ENCODE measurements at places on chromosomes 4 and X.

DNA sequence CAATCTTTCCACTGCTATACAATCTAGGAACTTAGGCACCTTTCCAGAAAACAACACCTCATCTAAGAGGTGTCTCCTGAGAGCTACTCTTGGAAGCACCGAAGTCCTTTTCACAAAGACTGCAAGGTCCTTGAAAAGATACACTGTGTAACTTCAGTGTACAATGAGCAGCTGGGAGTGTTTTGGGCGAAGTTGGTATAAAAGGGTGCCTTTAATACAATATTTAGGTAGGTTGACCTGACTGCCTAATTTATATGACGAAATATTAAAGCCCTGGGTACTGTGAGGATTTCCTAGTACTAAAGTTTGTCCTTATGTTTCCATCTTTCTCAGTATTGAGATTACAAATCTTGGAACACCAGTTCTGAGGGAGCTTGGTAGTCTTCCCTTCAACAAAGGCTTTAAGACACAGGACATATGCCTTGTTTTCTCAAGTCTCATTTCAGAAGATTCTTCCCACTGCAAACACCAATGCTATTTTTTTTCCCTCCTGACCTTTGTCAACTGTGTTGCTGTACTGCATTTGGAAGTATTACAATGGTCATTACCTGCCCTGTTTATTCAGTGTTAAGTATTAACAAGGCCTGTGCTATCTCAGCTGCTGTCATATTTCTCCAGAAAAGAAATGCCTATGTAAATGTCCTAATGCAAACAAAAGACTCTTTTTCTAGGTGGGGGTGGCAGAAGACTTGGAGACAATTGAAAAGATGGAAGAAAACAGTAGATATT lies 134.2 kb downstream of the MAML3 start:
- DNase-seq, result no peak

- no peak for DNase-seq
Observed at GRCh38 chr4:70000711-70001110, 4.9 kb downstream of the STATH start.

GRCh38 chr4:79141530-79141929 lies 184.3 kb downstream of the NAA11 start:
- no peak for DNase-seq

DNA sequence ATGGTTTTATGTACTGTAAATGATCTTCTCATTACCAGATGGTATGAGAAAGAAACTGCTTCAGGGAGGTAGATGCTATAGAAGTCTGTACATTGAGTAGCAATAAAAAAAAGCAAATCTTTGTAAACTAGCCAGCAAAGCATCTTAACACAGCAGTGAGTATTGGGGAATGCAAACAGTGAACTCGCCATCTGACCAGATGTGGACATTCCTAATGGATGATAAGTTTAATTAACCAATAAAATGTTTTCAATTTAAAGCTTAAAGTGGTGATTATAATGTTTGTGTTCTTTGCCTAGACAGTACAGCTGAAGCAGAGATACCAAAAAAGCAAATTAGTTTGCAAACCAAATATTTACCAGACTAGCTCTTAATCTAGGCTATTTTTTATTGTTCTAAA lies 1144.2 kb downstream of the FAT4 start:
- DNase-seq, result no peak

DNA sequence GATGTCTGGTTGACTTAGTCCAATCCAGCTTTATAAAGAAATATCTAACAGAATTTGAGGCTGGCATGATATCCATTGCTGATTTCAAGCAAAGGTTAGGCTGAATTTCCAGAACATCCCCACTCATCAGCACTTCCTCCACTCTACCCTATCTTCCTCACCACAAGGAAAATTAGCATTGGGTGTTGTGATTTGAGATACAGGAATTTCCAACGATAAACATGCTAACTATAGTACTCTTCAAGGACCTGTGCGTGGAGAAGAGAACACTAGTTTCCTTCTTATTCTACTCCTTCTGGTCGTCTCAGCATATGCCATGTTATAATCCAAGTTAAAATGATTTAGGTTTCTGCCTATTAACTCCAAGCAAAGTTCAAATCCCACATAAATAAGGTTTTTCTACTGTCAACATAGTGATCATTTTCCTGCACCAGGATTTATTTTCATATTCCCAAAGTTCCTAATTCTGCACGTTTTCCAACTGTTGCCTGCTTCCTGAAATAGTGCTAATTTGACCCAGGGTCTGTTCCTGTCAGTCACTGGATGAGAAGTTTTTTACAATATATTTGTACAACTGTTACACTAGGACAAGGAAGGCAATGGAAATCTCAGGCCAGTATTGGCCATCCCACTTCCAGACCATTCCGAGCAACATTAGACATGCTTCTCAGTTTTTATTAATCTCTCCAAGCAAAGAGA lies 177.6 kb upstream of the EDNRA start:
- no peak for DNase-seq

- no peak for DNase-seq
Observed at GRCh38 chr4:140353786-140354185, 19.7 kb upstream of the SCOC start.

DNA sequence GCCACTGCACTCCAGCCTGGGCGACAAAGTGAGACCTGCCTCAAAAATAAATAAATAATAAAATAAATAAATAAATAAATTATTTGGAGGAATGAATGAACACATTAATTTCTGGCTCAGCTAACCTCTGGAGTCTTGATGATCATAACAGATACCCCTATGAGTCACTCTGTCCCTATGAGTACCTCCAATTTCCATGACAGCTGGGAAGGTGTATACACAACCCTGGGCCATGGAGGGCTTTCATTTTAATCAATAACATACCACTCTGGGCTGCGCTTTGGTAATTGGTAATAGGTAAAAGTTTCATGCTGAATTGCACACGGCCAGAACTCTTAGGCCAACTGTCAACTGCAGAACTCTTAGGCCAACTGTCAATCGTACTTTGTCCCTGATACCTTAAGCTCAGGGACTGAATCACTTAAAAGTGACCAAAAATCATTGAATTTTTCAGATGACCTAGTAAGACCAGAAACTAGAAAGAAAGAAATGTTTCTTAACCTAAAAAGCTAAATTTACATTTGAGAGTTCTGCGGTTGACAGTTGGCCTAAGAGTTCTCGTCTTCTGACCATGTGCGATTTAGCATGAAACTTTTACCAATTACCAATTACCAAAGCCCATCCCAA lies 112.4 kb downstream of the ATP11C start:
- DNase-seq, result no peak

DNA sequence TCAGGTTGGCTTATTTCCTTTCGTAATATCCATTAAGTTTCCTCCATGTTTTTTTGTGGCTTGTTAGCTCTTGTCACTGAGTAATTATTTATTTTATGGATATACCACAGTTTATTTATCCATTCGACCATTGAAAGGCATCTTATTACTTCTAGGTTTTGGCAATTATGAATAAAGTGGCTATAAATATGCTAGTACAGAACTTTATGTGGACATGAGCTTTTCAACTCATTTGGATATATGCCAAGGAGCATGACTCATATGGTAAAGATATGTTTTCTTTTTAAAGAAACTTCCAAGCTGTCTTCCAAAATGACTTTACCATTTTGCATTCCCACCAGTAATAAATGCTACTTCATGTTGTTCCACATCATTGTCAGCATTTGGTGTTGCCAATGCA lies 803.6 kb downstream of the GLUD2 start:
- DNase-seq, result no peak

- no peak for DNase-seq
Observed at GRCh38 chrX:47501226-47502074, 18.4 kb upstream of the ZNF41 start.

DNA sequence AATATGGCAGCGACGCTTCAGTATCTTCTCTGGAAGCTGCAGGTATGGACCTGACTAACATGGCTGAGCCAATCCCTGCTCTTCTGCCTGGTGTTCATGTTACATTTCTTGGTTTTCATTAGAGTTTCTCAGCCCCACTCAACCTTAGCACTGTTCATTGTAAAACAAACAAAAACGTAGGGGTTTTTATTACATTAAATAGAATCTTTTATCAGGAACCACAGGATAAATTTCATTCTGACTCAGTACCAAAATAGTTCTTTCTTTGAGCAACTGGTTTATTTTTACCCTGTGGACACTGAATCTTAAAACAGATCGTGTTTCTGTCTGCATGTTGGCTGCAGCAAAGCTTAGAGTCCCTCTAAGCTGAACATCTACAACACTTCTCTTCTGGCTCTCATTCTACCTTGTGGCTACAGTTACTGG lies 27.1 kb downstream of the FHIP1A start:
- DNase-seq, result no peak

- DNase-seq, result no peak
Observed at GRCh38 chr4:67869580-67870190, 14.1 kb downstream of the TMPRSS11D start.

GRCh38 chrX:104742355-104742754 lies 176.4 kb downstream of the IL1RAPL2 start:
- DNase-seq, result no peak

DNA sequence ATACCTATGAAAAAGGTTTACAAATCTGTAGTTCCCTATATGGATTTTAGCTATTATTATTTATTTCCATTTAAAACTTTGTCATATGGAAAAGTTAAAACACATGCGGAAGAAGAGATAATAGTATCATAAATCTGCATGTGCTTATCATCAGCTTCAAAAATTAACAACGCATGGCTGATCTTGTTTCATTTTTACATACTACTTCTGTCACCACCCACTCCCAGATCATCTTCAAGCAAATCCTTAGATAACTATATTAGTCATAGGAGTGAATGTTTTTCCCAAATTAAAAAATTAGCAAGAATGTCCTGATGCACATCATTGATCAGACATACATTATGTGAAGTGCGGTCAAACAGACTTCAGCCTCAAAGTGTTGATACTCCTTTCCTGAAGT lies 24.6 kb upstream of the MOB1B start:
- no peak for DNase-seq

DNA sequence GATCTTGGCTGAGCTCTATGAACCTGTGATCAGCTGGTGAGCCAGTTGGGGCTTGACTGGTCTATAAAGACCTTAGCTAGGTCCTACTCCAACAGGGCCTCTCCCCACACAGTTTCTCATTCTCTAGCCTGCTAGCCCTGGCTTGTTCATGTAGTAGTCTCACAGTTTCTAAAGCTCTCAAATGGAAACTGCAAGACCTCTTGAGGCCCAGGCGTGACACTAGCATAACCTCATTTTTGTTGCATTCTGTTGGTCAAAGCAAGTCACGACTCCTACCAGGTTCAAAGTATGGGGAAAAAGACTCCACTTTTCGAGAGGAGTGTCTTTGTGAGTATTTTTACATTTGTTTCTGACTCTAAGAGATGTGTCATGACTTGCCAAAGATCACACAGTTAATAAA lies 50.9 kb downstream of the CEP44 start:
- DNase-seq, result no peak

- DNase-seq, result no peak
Observed at GRCh38 chr4:77496457-77496856, 109.2 kb upstream of the CXCL13 start.

GRCh38 chrX:122586831-122587230 lies 597.2 kb upstream of the GRIA3 start:
- no peak for DNase-seq

GRCh38 chr4:147590249-147590920 lies 26.8 kb upstream of the TMEM184C start:
- DNase-seq, result peak; percentile 7

- no peak for DNase-seq
Observed at GRCh38 chr4:111573386-111573785, 571.9 kb upstream of the FAM241A start.

DNA sequence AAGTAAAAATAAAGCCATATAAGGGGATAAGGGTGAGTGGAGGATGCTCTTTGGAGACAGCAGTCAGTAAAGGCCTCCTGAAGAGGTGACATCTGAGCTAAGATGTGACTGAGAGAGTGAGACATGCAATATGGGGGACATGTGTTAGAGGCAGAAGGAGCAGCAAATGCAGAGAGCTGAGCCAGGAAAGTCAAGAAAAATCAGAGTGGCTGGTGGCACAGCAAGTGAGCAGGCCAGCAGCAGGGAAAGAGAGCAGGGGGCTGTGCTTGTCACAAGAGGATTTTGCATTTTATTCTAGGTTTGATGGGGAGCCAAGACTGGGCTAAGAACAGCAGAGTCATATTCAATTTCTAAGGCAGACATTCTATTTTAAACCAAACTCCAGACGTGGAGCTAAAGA lies 394.5 kb downstream of the KCNIP4 start:
- DNase-seq, result no peak

GRCh38 chrX:153638041-153638371 lies 9.0 kb upstream of the DUSP9 start:
- DNase-seq, result no peak

DNA sequence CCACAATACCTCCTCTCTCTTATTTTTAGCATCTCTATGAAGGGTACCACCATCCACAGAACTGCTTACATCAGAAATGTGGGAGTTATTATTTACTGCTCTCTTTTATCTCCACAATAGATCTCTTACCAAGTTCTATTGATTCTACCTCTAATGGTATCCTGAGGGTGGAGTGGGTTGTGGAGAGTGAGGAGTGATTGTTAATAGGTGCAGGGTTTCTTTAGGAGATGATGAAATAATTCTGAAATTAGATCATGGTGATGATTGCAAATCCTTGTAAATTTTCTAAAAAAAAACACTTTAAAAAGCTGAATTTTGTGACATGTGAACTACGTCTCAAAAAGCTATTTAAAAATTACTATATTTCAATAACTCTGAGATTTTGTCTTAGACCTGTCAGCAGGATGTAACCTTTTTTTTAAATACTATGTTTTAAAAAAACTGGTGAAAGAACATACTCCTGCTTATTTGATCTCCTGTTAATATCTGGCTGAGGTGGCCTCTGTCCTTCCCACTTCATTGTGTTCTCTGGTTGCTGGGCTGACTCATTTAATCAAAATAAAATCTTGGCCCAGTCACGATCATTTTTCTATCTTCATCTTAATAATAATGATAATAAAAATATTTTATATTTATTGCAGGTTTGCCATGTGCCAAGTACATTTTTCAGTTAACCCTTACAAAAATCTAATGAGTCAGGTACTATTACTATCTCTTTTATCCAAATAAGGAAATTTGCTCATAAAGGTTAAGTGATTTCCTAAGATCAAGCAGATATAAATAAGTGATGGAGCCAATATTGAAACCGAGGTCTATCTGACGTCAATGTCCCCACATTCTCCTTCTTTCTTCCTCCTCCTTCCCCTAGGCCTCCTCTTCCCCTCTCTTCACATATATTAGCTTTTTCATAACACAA lies 73.5 kb downstream of the GLUD2 start:
- no peak for DNase-seq

DNA sequence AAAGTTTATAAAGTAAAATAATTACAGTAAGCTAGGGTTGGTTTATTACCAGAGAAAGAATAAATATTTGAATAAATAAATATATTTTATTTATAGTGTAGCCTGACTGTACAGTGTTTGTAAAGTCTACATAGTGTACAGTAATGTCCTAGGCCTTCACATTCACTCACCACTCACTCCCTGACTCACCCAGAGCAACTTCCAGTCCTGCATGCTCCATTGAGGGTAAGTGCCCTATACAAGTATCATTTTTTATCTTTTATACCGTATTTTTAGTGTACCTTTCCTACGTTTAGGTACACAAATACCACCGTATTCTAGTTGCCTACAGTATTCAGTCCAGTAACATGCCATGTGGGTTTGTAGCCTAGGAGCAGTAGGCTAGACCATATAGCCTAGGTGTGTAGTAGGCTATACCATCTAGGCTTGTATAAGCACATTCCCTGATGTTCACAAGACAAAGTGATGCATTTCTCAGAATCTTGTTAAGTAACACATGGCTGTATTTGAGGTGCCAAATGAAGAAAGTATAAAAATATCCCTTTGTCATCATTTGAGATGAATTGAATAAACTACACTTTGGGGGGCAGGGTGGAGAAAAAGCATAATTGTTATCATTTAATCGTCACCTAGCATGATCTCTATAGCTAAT lies 14.7 kb upstream of the KLHL8 start:
- DNase-seq, result no peak
